ENCODE measurements at places on chromosomes 11 and 22.

DNA sequence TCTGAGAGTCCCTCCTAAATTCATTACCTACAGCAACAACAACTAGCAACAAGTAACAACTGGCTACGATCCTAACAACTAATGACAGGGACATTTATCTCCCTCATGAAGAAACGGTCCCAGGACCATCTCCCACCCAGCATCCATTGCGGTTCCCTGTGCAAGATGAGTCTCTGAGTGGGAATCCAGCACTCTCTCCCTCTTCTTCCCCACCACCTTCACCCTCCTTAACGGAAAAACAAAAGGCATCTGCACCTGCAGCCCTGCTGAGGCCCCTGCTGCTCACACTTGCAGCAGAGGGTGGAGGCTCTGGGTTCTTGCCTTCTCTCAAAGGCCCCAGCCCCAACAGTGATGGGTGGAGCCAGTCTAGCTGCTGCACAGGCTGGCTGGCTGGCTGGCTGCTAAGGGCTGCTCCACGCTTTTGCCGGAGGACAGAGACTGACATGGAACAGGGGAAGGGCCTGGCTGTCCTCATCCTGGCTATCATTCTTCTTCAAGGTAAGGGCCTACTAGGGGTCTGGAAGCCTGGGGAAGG is at the start of gene CD3G:
TSS of gene CD3G (plus strand) at position 364 of the 535 bp plus-strand sequence. CDS start at position 444, 80 bp downstream.
- no peak for DNase-seq

- no peak for DNase-seq
Measured at GRCh38 chr11:17508306-17508705, 31.7 kb upstream of the ABCC8 start.

DNA sequence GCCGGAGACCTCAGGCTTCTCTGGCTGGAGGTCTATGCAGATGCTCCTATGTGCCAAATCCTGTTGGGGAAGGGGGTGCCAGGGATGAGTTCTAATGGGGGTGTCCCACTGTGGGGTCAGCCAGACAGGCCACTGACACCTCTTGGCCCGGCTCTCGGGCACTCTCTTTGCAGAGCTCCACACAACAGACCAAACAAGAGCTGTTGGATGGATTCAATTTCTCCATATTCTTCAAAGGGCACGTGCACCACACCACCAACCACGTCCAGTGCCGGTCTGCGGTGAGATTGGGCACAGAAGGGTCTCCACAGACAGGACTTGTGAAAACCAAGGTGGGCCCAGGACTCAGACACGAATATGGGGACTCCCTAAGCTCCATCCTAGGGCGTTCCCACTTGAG is 2.2 kb upstream of the RGL4 start:
- DNase-seq, result no peak

GRCh38 chr11:64888729-64889511 is 10.5 kb upstream of the EHD1 start:
- DNase-seq, result peak; percentile 98

DNA sequence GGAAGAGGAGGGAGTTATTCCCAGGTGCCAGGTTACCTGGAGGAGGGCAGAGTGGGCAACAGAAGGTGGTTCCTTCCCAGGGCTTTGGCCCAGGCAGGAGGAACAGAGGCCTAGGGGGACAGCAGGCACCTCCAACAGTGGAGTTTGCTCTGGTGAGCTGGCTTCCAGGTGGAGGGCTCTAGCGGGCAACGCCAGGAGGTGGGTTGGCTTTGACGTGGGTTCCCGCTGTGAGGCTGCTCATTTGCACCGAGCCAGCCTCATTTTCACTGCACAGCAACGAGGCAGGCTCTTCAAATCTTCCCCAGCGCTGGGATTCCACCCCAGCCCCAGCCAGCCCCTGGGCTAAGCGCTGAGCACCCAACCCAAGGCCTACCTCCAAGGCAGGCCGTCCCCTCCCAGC is 8.1 kb downstream of the IGSF9B start:
- DNase-seq, result no peak

DNA sequence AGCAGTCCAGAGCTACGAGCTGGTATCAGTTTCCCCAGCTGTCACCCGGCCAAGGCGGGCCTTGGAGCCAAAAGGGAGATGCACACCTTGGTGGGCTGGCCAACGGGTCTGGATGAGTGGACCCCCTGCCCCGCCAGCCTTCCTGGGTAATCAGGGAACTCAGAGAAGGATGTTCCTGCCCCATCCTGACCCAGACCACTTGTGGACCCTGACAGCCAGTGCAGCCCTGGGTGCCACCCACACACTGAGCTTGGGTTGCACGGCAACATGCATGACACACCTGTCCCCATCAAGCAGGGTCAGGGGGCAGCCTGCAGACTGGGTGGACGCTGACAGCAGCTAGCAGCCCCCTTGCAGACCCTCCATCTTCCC is 8.6 kb downstream of the SLC25A1 start:
- no peak for DNase-seq

GRCh38 chr11:115707180-115707905 is 203.1 kb upstream of the CADM1 start:
- DNase-seq, result peak; percentile 49

DNA sequence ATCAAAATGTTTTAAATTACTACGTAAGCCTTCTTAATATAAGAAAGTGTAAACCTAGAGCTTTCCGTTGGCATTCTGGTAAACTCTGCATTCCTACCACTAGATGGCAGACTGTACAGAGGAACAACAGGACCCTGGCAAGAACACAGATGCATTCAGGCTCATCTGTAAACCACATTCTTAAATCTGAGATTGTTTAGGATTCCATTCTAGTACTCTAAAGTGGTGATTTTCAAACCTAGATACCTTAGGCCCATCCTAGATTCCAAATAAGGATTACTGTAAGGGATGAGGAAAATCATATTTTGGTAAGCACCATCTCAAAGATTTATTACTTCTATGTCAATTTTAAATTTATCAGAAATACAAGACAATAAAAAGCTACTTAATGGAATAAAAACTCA is 26.9 kb downstream of the PICALM start:
- peak; percentile 99 for DNase-seq

DNA sequence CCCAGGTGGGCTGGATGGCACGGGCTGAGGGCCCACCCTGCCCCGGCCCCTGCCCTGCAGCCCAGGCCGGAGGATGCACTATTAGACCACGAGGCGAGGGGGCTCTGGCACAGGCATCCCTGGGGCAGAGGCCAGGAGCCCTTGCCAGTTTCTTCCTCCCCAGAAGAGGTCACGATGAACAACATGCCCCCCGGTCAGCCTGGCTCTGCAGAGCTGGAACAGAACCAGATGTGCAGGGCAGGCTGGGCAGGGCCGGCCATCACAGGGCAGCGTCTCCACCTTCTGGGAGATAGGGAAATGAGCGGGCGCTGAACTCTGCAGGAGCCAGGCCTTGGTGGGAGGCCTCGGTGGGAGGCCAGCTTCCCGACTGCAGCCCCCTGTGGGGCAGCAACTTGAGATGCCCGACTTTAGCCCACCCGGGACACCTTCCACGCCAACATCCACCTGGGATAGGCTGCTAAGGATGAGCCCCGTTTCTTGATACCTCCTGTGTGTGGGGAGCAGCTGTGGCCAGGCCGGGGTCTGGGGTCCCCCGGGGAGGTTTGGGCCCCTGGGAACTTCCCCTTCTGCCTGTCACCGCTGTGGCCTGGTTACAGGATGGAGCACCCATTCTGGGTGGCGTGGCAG is 21.8 kb upstream of the GNB1L start:
- no peak for DNase-seq

DNA sequence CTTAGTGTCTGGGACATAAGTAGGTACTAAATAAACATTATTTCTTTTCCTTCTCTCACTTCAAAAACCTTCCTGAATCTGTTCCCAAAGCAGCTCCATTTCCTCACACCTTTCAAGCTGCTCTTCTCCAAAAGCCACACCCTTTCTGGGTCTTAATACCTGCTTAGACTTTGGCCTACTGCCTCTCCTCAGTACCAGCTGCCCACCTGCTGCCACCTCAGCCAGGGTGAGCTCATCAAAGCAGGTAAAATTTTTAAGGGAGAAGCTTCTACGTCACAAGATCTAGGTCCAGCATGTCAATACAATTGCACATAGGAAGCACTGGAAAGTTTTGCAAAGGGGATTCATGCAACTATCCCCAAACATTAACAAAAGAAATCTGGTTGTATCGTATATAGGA is 108.4 kb downstream of the RPL27A start:
- DNase-seq, result no peak

DNA sequence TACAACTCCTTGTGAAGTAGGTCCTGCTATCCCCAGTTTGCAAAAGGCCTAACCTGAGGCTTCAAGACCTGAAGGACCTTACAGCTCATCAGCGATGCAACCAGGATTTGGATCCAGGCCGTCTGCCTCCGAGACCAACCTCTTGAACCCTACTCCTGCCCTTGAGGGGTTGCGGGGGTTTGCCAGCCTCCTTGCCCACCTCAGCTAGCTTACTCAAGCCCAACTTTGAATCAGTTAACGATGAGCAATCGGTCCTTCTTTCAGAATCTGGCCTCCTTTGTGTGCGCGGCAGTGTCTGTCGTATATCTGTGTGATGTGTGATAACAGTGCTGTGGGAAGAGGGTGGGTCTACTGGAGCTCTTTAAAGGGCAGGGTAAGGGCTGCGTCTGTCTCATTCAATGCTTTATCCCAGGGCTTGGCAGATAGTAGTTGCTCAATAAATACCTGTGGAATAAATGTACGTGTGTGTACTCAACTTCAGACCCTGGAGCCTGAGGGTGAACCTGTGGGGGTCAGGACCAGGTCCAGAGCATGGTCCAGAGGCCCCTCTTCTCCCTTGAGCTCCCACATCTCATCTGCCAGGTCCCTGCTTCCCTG is 3.2 kb downstream of the CHRM1 start:
- peak; percentile 44 for DNase-seq

DNA sequence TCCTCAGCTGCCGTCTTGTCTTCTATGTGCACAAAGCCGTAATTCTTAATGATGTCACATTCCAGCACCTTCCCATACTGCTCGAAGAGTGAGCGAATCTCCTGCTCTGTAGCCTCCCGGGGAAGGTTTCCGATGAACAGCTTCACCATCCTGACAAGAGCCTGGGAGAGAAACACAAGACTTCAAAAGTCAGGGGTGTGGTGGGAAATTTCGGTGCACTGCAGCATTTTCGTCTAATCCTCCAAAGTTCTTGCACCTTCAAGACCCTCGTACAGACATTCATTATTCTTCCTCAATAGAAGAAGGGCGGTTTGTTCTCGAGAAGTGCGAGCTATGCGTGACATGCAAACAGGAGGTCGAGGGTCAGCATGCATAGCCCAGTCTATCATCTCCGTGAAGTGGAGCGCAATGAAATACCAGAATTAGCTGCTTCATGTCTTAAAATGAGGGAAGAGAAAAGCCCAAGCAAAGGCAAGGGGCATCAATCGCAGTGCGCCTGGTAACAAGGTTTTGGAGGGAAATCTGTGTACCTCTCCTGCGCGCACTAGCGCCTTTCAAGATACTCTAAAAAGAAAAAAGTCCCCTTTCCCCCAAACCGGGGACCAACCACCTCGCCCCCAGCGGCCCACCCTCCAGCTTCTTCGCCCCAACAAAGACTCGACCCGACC is 622 bp downstream of the RBM4B start:
- DNase-seq, result no peak

DNA sequence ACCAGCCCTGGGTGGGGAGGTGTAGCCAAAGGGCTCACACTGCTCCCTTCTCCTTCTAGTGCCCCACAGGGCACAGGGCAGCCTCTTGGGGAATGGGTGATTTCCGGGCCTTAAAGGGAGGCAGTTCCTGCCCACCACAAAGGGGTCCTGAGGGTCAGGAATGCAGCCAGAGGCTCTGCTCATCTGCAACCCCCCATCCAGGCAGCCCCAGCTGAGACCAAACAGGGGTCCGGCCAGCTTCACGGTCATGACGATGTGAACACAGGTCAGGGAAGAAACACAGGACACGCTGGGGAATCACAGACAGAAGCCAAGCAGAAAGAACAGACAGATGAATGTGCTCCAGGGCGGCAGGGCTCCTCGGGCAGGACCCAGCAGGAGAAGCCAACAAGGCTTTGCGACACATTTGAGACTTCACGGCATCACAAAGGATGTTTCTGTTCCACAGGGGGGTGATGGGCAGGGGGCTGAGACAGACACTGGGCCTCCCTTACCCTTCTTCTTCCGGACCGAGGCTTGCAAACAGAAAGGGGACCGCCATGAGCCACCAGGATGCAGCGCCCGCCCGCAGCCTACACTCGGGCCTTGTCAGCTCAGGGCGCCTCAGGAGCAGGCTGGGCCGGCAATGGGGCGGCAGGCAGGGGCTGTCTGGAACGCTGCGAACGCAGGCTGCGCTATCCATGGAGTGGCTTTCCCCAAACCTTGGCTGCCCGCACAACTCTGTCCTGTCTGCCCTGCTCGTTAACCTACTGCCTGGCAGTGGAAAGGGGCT is 101.9 kb downstream of the CTTN start:
- no peak for DNase-seq

GRCh38 chr11:119471329-119471728 is 48.4 kb upstream of the THY1 start:
- DNase-seq, result no peak

DNA sequence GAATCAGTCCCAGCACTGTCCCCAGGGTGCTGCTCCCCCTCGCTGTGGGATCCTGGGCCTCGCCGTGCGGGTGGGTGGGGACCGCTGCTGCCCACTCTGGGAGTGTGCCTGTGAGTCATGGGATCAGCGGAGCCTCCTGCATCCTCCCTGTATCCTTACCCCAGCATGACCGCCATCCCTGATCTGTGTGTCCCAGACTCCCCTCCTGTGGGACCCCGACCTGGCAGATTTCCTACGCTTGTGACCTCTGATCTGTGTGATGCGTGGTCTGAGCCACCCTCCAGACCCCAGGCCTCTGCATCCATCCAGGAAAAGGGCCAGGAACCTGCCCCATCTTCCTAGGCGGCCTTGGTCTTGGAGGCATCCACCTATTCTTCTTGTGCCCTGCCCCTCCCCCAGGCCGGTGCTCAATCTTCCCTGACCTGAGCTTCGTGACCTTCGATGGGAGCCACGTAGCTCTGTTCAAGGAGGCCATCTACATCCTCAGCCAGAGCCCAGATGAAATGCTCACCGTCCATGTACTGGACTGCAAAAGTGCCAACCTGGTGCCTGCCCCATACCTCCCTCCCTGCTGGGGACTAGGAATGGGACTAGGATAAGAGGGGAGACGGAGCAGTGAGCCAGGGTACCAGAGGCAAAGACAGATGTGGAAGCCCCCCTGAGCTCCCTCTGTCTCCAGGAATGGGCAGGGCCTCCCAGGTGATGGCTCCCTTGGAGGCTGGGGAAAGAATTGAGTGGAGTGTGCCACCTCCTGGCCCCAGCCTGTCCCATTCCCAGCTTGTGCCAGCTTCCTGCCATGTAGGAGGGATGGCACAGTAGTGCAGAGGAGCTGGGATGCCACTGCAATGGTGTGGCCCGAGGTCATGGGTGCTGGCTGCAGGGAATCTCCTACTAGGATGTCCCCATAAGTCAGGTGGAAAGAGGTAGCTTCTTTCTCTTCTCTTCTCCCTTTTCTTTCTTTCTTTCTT is 65.4 kb downstream of the OTOG start:
- no peak for DNase-seq

DNA sequence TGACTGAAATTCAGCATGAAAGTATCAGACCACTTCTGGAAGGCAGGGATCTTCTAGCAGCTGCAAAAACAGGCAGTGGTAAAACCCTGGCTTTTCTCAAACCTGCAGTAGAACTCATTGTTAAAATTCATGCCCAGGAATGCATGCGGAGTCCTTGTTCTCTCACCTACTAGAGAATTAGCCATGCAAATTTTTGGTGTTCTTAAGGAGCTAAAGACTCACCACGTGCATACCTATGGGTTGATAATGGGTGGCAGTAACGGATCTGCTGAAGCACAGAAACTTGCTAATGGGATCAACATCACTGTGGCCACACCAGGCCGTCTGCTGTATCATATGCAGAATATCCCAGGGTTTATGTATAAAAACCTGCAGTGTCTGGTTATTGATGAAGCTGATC is 19.1 kb downstream of the ZBTB44 start:
- no peak for DNase-seq

GRCh38 chr11:11451501-11452005 is 98.5 kb upstream of the CSNK2A3 start:
- DNase-seq, result peak; percentile 25
